ENCODE measurements at places on chromosomes 16 and 17.

DNA sequence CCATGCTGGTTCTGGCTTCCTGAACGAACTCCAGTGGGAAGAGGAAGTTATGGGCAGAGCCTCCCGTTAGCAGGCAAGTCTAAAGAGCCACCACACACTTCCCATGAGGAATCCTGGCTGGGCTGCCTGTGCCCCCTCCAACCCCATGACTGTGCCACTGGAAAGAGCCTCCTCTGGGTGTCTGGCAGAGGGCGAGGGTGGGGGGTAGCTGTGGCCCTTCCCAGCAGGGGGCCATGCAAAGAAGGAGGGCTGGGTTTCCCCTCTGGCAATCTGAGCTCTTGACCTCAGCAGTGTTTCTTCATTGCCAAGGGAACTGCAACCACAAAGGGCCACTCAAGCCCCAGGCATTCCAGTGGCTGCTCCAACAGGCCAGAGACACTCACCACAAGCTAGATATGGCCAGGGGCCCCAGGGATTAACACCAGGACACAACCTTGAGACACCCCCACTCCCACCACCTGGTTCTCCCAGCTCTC lies 1.7 kb upstream of the RRAD start:
- DNase-seq: no peak

- no peak for DNase-seq
Measured at GRCh38 chr16:53112015-53112414, 57.2 kb downstream of the CHD9 start.

DNA sequence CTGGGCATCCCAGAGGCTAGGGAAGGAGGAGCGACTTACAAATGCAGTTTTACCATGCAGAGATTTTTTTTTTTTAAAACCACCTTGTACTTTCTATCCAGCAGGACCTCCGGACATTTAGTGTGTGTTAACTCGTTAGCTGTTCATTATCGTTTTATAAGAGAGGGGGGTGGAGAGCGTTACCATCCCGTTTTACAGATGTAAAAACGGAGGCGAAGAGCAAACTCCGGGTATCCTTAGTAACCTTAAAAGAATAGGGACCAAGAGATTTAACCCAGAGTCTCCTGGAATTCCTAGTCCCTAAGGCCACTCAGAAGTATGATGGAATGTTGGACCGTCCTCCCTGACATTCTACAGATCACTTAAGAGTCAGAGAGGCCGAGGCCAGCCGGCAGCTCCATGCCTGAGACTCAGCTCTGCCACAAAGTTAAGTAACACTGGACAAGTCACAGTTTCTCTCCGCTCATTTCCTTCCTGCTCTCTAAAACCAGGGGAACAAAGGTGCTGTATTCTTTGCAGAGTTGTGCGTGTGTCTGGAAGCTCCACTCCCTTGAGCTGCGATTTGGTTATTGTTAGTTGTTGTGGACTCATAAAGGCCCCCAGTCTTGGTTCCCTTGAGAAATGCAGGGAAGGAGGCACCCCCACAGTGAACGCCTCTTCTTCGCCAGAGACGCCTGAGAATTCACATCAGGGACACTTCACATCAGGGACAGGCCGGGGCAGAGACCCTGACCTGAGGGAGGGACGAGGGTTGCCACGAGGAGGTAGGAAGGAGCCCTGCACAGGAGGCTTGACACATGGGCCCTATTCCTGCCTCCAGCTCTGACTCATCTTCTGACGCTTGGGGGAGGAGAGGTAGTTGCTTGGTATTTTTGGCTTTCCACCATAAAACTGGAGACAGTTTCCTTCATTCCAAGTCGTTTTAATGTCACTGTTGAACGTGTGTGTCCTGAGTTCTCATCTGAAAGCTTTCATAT lies 1.2 kb downstream of the DUSP14 start:
- peak; percentile 7 for DNase-seq

GRCh38 chr16:22614271-22614947 lies 103.7 kb downstream of the NPIPB5 start:
- no peak for DNase-seq

GRCh38 chr16:1157639-1158455 lies 4.9 kb downstream of the CACNA1H start:
- DNase-seq: no peak

- no peak for DNase-seq
Measured at GRCh38 chr16:12461201-12461600, 342.5 kb downstream of the CPPED1 start.

GRCh38 chr16:937723-938122 lies 33.1 kb downstream of the LMF1 start:
- no peak for DNase-seq

DNA sequence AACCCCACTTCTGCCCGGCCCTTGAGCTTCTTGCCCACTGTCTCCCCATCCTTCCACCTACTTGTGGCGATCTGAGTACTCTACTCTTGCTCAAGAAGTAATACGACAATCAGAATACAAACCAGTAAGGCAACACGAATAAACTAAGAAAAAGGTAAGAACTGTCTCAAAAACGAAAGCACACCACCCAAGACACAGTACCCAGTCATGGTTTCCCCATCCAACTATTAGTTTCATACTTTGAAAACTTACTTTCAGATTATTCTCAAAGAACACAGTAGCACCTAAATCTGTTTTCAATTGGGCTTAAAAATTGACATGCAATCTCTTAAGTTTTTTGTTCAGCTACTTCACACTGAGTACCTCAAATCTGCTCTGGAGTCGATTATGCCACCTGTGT lies 13.9 kb downstream of the GINS2 start:
- DNase-seq: no peak

- no peak for DNase-seq
Measured at GRCh38 chr16:31411024-31411844, 16.9 kb downstream of the COX6A2 start.

DNA sequence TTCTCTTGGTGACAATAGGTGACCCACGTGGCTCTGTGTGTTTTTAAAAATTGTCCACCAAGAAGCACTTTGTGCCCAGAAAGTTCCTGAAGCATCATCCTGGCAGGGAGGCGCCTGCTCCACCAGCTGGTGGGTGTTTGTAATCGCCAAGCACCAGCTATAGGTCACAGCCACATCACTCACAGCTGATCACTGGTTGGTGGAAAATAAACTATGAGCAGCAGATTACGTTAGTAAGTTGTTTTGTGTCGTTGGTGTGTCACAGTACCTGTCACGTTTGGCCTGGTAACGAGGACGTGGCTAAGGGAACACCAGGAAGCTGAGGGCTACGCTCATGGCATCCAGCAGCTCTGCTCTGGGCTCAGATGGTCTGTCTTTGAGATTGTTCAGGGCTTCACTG lies 10.1 kb downstream of the MRM3 start:
- no peak for DNase-seq

- DNase-seq: no peak
Measured at GRCh38 chr17:31645351-31645750, 213.7 kb downstream of the COPRS start.

GRCh38 chr17:4877089-4877488 lies 22.2 kb upstream of the C17orf107 start:
- DNase-seq: no peak

GRCh38 chr16:27154705-27155521 lies 48.4 kb upstream of the KDM8 start:
- DNase-seq: peak; percentile 47

DNA sequence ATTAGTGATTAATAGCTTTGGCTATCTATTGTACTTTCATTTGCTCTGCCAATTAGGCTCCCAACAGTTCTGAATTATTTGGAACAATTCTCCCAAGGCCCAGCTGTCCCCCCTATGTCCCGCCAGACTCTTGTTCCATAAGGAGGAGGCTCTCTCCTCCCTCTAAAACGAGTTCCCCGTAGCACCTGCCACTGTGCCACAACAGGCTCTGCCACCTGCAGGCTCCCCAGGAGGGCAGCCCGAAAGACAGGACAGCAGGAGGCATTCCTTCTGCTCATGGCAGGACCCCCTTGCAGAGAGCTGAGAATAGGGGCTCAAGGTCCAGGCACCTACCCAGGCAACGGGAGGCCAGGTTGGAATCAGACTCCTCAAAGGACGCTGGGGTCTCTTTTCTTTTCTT lies 9.0 kb downstream of the PITPNM3 start:
- no peak for DNase-seq

GRCh38 chr17:65278050-65278819 lies 141.1 kb downstream of the RGS9 start:
- no peak for DNase-seq

DNA sequence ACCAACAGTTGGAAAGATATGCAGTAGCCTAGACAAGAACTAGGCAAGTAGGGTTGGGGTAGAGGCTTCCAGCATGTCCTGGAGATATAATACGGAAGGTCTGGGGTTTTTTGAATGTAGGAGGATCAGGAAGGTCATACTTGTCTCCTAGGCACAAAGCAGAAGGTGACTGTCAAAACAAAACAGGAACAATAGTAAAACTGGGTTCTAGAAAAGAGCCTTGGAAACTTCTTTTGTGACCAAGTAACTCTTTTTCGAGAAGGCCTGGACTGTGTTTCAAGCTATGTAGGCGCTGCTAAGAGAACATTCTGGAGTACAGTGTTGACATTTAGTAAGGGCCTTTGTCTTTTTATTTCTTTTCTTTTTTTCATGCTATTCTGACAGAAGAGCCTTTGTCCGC lies 26.9 kb upstream of the TENT4B start:
- no peak for DNase-seq

GRCh38 chr17:28725166-28725659 lies 820 bp downstream of the TLCD1 start:
- no peak for DNase-seq

DNA sequence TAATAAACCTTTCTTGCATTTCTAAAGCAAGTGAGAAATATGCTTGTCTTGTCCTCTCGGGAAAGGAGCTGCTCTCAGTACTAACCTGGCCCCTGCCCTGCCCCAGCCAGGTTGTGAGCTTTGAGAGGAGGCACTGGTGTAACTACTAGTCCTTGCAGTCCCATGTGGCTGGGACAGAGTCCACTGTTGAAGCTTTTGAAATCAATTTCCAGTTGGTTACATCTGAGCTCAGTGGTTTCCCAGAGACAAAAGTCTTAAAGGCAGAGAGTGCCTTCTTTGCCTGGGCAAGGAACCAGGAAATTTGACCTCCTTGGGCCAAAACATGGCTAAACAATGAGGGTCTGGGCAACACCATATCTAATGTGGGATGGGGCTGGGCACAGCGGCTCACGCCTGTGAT lies 48.7 kb downstream of the GSG1L start:
- no peak for DNase-seq

GRCh38 chr17:8441690-8442089 lies 6.0 kb downstream of the NDEL1 start:
- no peak for DNase-seq

DNA sequence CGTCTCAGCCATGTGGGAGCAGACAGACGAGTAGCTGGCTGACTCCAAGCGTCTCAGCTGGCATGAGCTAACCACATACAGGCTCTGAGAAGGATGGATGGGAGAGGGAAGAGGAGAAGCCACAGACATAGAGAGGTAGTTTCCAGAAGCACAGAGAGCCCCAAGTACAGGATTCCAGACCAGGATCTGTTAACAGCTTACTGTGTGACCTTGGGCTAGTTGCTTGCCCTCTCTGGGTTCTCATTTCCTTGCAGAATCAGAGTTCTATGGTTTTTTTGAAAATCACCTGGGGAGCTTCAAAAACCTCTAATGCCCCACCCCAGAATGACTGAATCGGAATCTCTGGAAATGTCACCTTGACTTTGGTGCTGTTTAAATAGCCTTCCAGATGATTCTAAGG lies 60.2 kb downstream of the ABCC6 start:
- no peak for DNase-seq

DNA sequence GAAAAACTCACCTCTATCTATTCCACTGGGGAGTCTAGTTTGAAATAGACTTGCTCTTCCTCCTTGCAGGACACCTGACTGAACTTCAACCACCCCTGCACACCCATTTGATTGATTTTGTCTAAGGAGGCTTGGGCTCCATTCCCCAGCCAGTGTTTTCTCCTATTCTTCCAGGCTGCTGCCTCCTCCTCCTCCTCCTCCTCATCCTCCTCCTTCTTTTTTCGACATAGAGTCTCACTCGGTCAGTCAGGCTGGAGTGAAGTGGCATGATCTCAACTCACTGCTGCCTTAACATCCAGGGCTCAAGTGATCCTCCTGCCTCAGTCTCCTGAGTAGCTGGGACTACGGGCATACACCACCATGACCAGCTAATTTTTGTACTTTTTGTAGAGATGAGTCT lies 1.8 kb upstream of the DLX4 start:
- DNase-seq: no peak
